ENCODE measurements at places on chromosomes 7 and 10.

DNA sequence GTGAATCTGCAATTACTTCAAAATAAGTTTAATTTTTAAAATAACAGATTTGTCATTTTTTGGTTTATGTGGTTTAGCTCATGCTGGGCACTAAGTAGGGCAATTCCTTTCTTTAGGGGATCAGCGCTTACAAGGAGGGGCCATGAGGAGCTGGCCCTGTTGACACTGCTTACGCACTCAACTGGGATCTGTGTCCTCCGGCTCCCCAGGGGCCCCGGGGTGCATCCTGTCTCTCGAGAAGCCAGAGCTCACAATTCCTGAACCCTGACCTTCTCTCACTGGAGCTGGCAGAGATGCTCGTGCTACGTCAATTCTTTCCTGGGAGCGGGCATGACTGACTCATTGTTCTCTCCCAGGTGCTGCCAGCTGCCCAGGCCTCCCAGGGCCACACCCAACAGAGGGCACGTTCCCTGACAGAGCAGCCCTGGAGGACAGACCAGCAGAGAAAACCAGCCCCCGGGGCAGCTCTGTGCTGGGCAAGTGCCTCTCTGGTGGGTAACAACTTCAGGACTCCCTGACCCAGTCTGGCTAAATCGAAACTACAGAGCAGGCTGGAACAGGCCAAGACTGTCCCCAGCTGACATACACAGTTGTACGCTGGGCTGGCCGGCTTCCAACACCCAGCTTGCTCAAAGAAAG lies 36.8 kb downstream of the CTBP2 start:
- DNase-seq, result peak; percentile 89

DNA sequence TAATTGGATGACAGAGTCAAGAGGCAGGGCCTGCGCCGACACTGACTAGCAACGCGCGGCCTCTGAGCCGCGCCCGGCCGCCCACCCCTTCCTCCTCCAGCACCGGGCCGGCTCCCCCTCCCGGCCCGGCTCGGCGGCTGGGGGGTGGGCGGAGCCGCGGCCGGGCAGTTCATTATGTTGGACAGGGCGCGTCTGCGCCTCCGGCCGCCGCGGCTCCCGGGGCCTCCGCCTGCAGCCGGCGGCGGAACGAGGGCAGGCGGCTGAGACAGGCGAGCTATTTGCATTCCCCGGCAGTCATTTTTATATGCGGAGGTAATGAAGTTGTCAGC lies 106.7 kb downstream of the SNX10 start:
- DNase-seq, result peak; percentile 37

DNA sequence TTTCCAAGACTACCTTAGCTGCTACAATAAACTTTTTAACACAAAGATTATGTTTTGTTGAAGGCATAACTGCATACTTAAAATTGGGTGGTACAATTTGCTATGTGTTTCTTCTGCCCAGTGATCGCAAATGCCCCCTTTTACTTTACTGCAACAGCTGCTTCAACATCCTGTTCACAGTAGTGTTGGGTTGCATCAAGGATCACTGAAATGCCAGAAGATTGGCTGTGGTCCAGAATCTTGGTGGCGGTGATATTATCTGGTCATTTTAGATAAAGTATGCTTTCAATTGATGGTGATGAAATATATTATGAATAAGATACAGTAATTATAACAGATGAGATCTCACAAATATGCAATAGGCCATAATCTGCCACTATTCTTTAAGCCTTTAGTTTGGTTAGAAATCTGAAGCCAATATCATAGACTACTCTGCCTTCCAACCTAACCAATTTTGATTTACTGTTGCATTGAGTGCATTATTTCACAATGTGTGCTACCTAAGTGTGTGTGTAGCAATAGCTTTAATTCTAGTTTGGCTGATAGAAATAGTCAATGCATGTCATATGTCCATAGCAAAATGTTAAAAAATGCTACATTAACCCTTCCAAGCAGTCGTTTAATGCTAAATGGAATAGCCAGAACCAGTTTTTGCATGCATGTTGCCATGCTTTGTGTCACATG lies 29.8 kb upstream of the ING3 start:
- no peak for DNase-seq

DNA sequence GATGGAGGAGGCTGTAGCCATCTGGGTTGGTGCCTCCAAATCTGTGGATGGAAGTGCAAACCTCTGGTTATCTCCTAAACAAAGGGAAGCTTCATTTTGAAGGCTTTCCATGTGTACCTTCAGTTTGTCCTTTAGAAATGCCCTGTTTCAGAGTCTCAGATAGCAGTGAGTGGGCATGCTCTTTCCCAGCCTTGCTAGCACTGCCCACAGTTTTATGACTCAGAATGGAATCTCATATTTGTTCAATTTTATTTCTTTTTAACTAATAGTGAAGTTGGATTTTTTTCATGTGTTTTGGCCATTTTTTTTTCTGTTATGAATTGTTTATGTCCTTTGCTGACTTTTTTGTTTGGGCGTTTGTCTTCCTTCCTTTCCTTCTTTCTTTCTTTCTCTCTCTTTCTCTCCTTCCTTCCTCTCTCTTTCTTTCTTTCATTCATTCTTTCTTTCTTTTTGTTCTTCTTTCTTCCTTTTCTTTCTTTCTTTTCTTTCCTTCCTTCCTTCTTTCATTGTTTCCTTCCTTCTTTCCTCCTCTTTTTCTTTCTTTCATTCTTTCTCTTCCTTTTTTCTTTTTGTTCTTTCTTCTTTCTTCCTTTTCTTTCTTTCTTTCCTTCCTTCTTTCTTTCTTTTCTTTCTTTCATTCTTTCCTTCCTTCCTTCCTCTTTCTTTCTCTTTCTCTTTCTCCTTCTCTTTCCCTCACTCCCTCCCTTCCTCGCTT lies 25.6 kb downstream of the PRF1 start:
- DNase-seq, result peak; percentile 31

DNA sequence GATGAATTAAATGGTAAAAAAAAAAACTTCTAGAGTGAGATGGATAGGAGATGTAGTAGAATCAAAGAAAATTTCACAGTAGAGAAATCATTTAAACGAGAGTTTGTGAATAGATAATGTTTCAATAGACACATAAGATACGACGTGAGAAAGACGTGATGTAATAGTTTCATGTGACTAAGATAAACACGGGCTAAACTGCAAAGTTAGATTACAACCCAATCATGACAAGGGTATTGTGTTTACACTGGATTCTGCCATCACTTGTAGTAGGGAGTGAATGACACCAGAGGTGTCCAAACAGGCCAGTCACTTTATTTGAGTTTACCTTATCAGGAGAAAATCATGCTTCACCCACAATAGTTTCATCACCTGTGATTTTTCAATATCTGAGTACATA lies 21.6 kb downstream of the SEMA3D start:
- DNase-seq, result no peak

DNA sequence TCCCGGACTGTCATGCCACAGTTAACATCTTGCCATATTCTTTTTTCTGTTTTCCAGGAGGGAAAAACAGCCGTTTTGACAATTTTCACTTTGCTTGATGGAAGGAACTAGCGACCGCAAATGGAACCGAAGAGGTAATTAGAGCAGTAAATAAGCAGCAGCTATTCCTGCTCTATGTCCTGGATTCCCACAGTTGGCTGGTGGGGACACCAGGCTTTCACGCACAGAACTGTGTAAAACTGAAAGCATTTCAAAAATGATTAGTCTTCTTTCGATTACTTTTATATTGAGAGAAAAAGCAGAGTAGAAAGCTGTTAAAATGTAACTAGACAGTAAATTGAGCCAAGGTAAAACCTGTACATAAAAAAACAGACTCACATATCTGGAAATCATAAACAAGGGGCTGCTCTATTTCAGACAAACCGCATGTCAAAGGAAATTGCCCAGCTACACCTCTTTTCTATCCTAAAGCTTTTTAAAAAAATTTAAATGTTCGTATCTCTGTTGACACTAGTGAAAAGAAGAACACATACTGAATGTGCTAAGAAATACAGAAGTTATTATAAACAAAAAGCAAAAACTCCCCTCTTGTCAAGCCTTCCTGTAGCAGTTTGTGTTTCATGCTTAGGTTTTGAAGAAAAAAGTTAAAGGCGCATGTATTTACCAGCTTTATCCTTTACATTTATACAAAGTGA lies 93.4 kb downstream of the RNF216 start:
- DNase-seq, result no peak

- no peak for DNase-seq
These were observed 33.1 kb upstream of the ANK3 start for GRCh38 chr10:60422809-60423208.
